GM18507 (cell line): ENCODE measurements at places on chromosomes 1 and 21.

DNA sequence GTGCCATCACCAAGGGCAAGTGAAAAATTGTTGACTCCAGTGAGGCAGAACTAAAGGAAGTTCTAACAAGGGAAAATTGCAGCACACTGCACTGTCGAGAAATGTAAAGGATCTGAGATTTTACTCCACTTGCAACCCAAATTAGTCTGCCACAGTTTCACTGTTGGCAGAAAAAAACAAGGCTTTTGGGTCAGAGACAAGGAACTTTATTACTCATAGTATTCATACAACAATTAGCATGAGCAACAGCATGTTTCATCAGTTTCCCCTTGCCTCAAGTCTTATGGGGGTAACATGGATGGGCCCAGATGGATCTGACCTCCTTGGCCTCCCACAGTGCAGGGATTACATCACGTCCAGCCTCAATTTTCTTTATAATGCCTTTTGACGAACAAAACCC, 125.3 kb downstream of the LTN1 start:
- no peak for DNase-seq

DNA sequence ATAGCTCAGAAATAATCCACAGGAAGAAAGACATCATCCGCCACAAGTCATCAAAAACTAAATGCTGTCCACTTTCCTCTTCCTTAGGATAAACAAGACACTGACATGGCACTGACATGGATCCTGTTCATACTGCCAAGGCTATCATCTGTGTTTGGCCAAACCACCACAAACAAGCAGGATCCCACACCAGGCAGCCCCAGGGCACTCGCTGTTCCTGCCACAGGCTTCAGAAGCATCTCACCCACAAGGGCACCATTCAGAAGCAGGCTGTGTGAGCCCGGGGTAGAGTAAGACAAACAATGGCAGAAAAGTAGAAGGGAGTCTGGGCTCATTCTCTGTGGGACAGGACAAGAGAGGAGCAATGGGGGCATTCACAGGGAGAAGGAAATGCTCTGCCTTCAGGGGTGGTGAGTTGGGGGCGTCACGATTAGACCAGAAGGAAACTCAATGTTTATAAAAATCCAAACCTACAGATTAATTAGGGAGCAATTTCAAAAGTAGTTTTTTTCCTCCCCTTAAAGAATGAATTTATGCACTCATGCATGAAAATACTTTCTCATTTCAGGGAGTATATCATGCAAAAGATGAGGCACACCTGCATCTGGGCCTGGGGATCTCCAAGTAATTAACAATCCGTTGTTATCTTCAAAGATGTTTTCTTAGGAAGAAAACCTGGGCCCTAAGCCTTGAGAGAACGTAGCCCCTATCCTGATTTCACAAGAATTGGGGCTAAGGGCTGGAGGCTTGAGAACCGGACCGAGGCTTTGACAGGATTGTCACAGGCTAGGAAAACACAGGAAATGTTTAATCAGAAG, 43.3 kb upstream of the ATP1A1 start:
- DNase-seq = no peak

- DNase-seq = no peak
Measured at GRCh38 chr1:89823679-89824292, 3.0 kb downstream of the LRRC8D start.

DNA sequence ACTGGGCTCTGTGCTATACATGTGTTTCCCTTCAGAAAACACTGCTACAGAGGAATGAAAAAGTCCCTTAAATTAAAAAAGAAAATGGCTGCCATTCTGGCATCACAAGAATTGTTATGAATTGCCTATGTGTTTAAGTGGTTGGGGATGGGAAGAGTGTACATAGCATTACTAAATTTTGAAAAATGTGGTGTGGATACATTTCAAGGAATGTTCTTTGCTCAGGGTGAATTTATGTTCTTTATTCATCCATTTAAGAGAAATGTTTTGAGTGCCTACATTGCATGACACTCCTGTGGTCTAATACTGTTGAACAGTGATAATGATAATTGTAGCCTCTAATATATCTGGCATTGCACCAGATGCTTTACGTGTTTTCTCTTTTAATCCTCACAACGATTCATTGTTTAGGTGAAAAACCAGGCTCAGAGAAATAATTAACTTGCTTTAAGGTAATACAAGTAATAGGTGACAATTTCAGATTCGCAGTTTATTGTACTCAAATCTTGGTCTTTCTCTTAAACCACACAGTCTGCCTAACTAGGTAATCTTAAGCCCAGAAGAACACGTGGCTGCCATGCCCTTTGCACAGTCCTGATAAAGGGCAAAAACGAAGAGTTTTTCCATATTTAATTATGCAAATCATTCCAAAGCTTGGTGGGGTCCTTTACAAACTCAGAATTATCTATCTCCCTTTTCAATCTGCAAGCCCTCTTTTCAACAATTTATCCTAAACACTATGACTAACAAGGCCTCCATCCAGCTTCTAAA, 31.5 kb downstream of the DPT start:
- DNase-seq = no peak

- no peak for DNase-seq
Measured at GRCh38 chr1:6447818-6448748, 17.9 kb downstream of the TNFRSF25 start.

DNA sequence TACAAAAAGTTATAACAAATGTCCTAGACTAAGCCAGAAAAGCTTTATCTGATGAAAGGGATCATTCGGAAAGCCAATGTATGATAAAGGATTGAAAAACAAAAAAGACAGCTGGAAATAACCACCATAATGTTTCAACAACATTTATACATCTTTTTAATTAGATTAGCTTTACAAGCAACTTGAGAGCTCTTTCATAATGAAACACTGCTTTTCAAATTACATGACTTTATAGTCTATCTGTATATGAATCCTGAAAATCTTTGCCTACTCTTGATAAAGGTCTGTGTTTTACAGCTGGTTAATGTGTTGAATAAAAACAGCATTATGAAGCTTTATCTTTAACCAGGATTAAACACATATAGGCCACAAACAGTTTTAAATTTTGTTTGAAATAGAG, 25.5 kb downstream of the SPRTN start:
- DNase-seq = no peak

DNA sequence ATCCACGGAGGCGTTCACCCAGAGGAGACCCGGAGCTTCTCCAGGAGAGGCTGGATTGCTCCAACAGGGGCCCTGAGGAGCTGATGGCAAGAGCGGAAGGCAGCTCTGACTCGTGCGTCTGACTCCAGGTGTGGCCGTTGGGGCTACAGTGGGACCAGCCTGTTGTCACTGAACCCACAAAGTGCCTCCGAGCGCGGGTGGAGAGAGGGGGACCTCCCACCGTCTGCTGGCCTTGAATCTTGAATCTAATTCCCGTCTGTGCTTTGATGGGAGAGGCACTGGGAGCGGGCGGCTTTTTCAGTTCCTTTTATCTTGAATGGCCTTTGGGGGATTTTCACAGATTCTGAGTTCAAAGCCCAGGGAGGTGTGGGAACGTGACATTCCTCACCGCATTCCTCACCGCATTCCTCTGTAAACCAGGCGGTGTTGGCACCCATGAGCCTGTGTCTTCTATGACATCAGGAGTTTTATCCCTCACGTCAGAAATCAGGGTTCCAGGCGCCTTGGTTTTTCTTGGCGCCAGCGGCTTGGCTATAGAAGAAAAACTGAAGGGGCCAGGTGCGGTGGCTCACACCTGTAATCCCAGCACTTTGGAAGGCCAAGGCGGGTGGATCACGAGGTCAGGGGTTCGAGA, 39.2 kb upstream of the COL18A1 start:
- no peak for DNase-seq

- DNase-seq = no peak
Measured at GRCh38 chr1:2878591-2878990, 77.1 kb upstream of the TTC34 start.

GRCh38 chr1:181503171-181503810, 20.0 kb downstream of the CACNA1E start:
- no peak for DNase-seq

GRCh38 chr1:92538048-92538412, 51.3 kb upstream of the GFI1 start:
- peak; percentile 18 for DNase-seq

GRCh38 chr1:11898086-11898785, 28.0 kb downstream of the KIAA2013 start:
- no peak for DNase-seq

GRCh38 chr1:73029571-73029970, 747.2 kb upstream of the NEGR1 start:
- no peak for DNase-seq

DNA sequence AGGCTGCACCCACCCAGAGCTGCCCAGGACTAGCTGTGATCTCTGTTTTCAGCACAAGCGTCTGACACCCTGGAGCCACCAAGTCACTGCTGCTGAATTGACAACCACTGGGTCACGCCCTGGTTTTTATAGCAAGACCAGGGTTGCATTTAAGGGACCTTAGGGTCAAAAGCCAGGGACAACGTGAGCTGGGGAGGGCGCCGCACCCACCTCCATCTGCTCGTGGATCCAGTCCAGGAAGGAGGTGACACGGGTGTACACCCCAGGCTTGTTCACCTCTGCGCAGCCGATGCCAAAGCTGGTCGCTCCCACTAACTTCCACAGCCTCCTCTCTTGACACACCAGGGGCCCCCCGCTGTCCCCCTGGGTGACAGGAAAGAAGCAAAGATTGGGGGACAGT, 9.2 kb upstream of the TFF1 start:
- DNase-seq = no peak

- DNase-seq = no peak
Measured at GRCh38 chr21:36976882-36977651, 10.6 kb upstream of the HLCS start.

- no peak for DNase-seq
Measured at GRCh38 chr1:67788238-67788790, 45.0 kb downstream of the GNG12 start.

- no peak for DNase-seq
Measured at GRCh38 chr1:39129514-39129913, 75.0 kb upstream of the MACF1 start.

- no peak for DNase-seq
Measured at GRCh38 chr1:53409695-53410094, 49.5 kb upstream of the DMRTB1 start.

GRCh38 chr1:7422081-7422480, 349.0 kb upstream of the VAMP3 start:
- no peak for DNase-seq

DNA sequence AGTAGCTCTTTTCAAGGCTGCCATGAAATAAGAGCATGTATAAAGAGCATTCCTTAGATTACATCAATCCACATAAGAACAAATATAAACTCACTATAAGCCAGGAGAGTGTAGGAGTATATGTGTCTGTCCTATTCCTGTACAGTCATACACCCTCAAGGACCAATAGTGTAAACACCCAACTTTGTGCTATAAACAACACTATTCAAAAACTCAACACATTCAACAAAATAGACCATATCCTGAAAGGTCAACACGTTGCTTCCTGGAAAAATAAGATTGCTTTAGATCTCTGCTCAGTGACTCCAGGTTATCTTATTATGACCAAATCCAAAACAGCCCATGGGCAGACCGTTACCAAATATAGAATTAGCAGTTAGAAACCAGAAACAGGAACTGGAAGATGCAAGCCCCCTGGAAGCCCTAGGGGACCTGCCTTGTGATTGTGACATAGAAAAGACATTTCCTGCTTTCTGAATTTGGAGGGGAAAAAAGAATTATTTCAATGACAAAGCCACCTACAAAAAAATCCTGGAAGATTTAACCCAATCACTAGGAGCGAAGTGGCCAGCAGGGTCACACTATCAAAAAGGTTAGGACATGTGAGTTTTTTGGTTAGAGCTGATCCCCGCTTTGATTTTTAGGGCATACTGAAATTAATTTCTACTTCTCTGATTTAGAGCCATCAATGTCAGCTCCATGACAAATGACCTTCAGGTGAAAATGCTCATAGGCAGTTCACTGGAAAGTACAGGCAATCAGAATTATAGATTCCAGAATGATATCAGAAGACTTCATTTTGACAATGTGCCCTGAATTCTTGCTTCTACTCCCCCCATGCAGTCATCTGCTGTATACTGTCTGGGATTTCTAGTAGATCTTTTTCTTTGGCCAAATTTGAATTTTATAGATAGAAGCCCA, 59.9 kb downstream of the LRRC8C start:
- no peak for DNase-seq

- no peak for DNase-seq
Measured at GRCh38 chr1:203368624-203369451, 17.9 kb upstream of the FMOD start.

DNA sequence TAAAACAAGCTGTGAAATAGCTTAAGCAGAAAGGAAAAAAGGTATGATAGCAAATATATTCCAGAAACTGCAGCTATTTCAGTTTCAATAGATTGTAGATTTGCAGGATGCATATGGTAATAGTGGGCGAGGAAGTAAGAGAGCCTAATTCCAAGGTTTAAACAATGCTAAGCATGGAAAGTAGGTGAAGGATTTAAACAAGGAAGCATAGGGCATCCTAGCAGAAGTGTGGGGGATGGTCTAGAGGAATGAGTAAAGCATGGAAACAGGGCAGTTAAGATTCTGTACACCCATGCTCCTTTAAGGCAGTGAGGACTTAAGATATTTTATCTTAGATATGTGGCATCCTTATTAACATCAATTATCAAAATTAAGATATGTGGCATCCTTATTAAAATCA, 2.6 kb downstream of the IVNS1ABP start:
- DNase-seq = no peak

GRCh38 chr1:228478912-228479711, 8.1 kb upstream of the RNF187 start:
- DNase-seq = no peak

GRCh38 chr1:10059342-10059718, 26.6 kb downstream of the UBE4B start:
- DNase-seq = no peak

- no peak for DNase-seq
Measured at GRCh38 chr1:85033221-85033620, 15.1 kb downstream of the MCOLN3 start.

DNA sequence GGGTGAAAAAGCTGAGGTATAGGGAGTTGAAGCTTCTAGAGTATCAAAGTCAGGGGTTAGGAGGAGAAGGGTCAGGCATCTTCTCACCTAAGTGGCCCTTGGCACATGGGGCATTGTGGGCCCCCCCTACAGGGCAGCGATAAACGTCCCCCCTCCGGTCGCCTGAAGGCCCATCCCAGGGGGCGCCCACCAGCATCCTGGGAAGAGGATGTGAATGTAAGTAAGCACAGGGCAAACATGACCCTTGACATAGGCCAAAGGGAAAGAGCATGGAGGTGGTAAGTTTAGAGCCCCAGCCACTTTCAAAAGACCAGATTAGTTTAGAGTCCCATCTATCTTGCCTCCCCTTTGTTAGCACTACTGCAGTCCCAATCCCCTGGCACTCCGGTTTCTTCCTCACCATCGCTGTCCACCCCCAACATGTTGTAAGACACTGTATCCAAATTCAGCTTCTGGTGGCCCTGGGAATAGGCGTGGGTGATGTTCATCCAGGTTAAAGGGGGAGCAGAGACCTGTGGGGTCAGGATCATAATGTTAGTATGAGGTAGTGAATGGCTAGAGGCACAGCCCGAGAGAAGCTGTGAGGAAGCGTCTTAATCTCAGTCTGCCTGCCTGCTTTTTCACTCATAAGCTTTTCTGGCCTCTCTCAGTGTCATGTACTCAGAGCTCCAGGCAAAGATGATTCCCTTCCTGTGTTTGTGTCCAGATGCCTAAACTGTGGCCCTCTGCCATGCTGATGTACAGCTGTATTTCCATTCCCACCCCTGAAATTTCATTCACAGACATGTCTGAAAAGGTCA, 2.7 kb downstream of the ITGA10 start:
- DNase-seq = no peak

- DNase-seq = no peak
Measured at GRCh38 chr1:24074817-24075589, 36.9 kb downstream of the MYOM3 start.
